ENCODE measurements at places on chromosomes 2 and 18.

DNA sequence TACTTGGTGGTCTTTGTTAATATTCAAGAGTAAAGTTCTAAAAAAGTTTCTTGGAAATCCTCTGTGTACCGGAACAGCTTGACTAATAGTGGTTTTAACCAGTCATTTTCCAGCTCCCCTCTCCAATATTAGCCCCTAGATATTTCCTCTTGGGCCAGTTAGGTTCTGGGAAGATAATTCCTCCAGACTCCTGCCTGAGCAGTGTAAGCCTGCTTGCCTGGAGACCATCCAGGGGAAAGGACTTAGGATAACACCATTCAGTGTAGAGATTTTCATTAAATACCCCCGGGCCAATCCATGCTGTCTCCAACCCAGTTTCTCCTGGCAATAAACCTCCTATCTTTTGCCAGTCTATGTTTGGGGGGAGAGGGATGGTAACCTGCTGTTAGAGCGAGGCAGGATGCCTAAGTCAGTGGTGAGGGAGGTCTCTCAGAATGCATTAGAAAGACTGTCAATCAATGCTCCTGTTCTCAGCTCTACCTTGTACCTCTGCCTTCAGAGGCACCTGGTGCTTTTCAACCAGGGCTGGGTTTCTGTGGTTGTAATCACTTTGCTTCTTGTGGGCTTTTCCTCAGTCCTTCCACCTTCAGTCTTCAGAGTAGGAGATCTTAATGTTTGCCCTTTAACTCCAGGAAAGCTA is 186.4 kb downstream of the RNF152 start:
- DNase-seq = no peak

GRCh38 chr2:202624133-202624532 is 10.6 kb upstream of the FAM117B start:
- no peak for DNase-seq

- DNase-seq = no peak
Observed at GRCh38 chr2:187232749-187233148, 215.3 kb downstream of the CALCRL start.

DNA sequence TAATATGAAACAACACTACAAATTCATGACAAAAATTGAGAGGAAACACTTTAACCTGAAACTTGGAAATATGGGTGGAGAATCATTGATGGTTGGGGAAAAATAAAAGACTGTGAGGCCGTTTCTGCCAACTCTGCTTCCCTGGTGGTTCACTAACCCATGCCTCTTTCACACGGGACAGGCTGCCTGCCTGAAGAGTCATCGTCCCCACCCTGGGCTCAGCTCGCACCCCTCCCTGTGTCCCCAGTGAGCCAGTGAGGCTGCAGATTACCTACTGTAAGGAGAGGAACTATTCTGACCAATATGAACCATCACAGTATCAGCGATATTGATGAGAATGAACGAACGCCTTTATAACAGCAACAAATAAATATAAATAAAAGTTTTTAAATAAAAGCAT is 357.8 kb upstream of the CDH20 start:
- DNase-seq = no peak

DNA sequence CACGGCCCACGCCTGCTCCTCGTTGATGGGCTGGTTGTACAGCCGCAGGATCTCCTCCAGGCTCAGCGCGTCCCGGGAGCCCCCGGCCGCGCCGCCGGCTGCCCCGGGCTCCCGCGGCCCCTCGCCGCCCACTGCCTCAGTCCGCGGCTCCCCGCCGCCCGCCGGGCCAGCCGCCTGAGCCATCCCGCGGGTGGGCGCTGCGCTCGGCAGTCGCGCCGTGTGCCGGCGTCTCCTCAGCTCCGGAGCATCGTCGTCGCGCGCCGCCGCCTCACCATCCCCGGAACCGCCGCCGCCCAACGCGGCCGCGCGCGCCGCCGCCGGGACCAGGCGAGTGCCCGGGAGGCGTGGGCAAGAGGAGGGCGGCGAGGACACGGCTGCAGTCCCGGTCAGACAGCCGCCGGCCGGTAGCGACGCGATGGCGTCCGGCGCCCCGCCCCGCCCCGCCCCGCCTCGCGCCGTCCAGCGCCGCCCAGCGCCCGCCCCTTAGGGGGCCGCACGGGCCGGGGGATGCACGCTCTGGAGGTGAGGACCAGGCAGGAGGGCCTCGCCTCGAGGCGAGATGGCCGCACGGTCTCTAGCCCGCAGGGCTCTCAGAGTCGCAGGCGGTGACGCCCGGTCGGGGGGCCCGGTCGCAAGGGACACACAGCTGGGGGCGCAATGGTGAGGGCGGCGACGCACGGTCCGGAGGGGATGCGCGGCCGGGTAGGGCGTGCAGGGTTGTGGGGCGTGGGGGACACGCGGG is at the start of gene SPIRE1:
Gene SPIRE1, minus strand, starts transcription at position 424 of the 742 bp plus-strand sequence. Its CDS starts 241 bp downstream, at position 183.
- peak; percentile 58 for DNase-seq

GRCh38 chr18:59721211-59721610 is 24.0 kb upstream of the CCBE1 start:
- no peak for DNase-seq

- no peak for DNase-seq
Observed at GRCh38 chr2:11701751-11702301, 31.8 kb upstream of the NTSR2 start.

- DNase-seq = no peak
Observed at GRCh38 chr2:9885036-9885684, 41.9 kb downstream of the TAF1B start.

GRCh38 chr2:67485431-67485830 is 88.3 kb downstream of the ETAA1 start:
- no peak for DNase-seq

DNA sequence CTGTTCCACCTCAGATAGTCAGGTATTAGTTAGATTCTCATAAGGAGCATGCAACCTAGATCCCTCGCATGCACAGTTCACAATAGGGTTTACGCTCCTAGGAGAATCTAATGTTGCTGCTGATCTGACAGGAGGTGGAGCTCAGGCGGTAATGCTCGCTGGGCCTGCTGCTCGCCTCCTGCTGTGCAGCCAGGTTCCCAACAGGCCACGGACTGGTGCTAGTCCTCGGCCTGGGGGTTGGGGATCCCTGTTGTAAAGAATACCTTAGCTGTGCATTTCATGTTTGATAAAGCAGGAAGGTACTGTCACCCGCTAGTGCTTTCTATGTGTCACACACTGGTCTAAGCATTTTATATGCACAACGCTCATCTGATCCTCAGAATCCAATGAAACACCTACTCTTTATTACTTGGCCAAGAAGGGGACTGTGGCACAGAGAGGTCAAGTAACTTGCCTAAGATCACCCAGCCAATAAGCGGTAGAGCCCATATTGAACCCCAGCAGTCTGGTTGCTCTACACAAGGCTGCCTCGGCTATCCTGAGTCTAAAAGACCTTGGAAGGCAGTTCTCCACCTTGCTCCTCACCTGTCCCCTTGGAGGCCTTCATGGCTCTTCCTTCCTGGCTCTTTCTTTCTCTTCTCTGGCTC is 35.8 kb downstream of the SLC4A3 start:
- DNase-seq = no peak

DNA sequence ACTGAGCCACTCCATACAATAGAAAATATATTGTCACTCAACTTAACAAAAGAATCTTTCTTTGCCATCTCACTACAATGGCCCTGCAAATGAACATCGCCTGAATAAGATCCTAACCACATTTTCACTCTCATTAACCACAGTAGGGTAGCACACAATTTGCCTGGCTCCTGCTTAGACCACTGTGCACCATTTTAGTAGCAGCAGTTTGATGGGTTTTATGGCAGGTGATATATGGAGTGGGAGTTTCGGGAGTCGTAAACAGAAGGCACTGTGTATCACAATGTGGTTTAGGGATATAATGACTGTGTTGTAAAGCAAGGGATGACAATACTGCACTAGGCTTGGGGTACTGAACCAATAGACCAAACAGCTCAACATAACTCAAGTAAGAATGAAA is 617.4 kb downstream of the BCL11A start:
- DNase-seq = no peak

GRCh38 chr18:55763805-55764204 is 175.8 kb upstream of the TCF4 start:
- no peak for DNase-seq

- no peak for DNase-seq
Observed at GRCh38 chr2:1033069-1033468, 82.4 kb downstream of the SNTG2 start.

DNA sequence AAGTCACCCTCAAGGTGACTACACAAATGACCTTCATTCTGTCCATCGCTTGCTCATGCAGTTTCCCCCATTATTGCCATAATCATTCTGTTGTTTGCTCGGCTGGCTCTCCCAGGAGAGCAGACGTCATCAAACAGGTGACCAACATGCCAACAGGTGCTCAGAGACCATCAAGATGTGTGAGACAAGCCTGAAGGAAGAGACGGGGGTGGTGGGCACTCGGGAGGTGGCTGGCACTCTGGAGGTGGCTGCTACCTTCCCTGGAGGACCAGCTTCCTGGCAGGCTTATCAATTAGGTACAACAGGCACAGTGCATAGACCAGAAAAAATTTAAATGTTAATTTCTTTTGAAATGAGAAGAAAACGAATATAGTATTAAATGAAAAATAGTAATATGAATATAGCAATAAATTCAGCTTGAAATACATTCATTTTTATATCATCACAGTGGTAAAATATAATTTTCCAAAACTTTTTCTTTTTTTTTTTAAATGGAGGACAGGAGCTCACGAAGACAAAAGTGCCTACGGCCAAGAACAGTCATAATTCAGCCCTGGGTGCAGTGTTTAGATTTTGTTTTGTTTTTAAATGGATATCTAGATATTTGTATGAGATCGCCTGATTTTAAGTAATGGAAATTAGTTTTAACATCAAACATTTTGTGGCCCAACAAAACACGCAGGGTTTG is 16.9 kb upstream of the HAAO start:
- DNase-seq = no peak

DNA sequence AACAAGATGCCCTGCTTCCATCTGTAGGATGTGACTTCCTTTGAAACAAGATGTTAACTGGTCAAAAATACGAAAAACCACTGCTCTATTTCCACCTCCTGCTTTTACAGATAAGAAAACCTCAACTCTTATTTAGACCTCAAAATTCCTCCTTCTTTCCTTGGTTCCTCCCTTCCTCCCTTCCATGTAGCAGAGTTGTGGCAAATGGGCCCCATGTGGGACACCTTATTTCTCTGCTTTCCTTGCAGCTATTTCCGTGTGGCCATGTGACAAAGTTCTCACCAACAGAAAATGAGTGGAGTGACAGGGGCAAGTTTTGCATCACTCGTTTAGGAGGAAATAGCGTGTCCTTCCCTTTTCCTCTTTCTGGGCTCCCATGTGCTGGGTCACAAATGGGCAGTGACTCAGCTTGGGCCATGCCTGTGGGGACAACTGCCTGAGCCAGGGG is 69.4 kb upstream of the SMAD2 start:
- no peak for DNase-seq

Data from NCI-H460 (cell line).